ENCODE measurements at places on chromosomes 4 and X. TPM values are rescaled to one million over a fixed set of nuclear protein-coding genes. Genes with fewer than 3 reads are reported as not detected.

IBSP gene
- not detected for total RNA-seq

ANXA10 gene
- 5.1 TPM for total RNA-seq

NPY5R gene
- not detected for total RNA-seq

CD38 gene
- not detected for total RNA-seq

HMX1 gene
- not detected for total RNA-seq

SASH3 gene
- total RNA-seq = not detected

GPR50 gene
- not detected for total RNA-seq

IL1RAPL1 gene
- under 0.01 TPM for total RNA-seq

DHX15 gene
- 127 TPM for total RNA-seq

WAS gene
- not detected for total RNA-seq

HTR2C gene
- total RNA-seq = not detected

DMRTC1 gene
- total RNA-seq = not detected
